Activated CD8-positive, alpha-beta memory T cell treated with anti-CD3 and anti-CD28 coated beads, Interleukin-2, amount 10 ng/mL, durations not matched to agents 7 days and 5 days (primary cell): ENCODE measurements at places on chromosomes 16 and 17. TPM values are rescaled to one million over a fixed set of nuclear protein-coding genes. Genes with fewer than 3 reads are reported as not detected.

DNA sequence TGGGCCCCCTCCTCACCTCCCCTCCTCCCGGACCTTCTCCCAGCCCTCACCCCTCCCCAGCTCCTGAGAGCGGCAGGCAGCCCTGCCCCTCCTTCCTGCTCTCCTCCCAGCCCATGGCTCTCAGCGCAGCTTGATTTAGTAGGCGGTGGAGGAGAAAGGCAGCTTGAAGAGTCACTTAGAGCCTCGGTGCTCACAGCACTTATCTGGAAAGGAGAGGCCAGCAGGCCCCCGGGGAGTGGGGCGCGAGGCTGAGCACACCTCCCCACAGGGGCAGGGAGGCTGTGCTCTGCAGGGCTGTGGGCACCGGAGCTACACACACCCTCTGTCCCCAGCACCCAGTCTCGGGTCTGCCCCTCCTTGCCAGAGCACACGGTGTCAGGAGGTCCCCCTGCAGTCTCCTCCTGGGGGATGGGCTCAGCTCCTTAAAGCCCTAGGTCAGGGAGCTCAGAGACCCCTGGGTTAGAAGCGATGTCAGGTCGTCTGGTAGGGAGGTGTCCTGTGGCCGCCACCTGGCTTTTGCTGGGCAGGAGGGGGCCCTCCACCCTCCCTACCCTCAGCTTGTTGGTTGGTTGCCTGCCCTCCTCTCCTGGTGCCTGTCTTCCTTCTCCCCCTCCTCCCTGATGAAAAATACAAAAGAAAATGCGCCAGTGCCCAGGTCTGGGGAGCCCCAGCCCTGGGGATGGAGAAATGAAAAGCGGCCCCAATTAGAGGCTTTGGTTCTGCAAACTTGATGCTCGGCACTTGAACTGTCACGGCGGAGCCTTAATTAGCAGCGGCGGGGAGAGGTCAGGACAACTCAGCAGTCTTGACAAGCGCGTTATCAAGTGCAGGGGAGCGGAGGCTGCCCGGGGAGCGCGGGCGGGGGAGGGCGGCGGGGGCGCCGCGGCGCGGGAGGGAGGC lies 151.1 kb upstream of the GSE1 start:
- H3K4me3 ChIP-seq = no peak overlapping the region
- DNase-seq = no peak
- no peak overlapping the region for H3K27ac ChIP-seq
- H3K27me3 ChIP-seq = peaks cover 42% of the 10 kb centered on the region

DNA sequence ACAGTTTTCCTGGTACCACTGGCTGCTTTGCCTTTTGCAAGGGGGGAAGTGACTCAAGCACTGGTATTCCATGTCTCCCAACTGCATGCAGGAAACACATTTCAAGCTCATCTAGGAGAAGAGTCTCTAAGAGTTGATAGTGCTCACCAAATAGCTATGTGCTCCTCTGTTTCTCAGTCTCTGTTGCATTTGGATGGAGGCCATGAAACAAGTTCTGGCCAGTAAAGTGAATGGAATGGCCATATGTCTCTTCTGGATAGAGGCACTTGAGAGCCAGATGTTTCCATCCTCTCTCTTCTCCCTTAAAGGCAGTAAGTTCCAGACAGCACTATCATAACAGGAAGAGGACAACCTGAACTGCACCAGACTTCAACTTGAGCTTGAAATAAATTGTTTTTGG lies 60.6 kb downstream of the C16orf82 start:
- no peak overlapping the region for H3K4me3 ChIP-seq
- no peaks in the 10 kb centered on the region for H3K27me3 ChIP-seq
- no peak overlapping the region for H3K27ac ChIP-seq
- no peak for DNase-seq
- no peaks in the 10 kb centered on the region for H3K4me1 ChIP-seq

DNA sequence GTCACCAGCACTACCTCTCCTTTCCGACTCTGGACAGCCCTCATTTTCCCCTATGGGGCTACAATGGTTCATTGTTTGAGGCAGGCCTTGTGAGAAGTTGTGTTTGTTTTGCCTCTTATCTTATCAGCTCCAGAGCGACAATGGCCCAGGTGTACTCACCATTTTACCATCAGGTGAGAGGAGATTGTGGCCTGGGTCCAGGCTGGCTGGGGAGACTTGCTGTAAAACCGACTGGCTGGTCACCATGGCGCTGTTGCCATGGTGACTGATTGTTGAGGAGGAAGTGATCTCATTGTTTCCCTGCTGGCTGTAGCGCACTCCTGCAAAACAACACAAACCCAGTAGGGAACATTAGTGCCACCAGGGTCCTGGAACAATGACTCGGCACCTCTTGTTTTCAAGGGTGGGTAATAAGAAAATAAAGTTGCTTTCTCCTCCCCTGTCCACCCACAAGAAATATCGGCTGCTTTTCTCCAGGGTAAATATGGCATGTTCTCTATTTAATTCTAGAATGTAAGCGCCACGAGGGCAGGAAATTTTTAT lies 34.4 kb downstream of the HNF1B start:
- H3K4me3 ChIP-seq = no peak overlapping the region
- no peak overlapping the region for H3K27ac ChIP-seq
- no peaks in the 10 kb centered on the region for H3K36me3 ChIP-seq
- peaks cover 3% of the 10 kb centered on the region for H3K4me1 ChIP-seq

Gene HOXB9
- total RNA-seq = 8.4 TPM
